ENCODE measurements at places on chromosomes 3 and 15.
A peak's percentile ranks its signal among the peaks of the same experiment; 100 is the strongest.

GRCh38 chr3:142947799-142948575 lies 15.5 kb downstream of the PAQR9 start:
- no peak for DNase-seq

DNA sequence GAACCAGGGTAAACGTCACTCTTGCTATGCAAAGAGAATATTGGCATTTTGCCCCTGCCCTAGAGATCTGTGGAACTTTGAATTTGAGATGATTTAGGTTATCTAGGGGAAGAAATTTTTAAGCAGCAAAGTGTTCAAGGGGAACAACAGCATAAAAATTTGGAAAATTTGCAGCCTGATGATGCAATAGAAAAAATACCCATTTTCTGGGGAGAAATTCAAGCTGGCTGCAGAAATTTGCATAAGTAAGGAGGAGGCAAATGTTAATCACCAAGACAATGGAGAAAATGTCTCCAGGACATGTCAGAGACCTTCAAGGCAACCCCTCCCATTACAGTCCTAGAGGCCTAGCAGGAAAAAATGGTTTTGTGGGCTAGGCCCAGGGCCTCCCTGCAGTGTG lies 4.4 kb upstream of the RPL32 start:
- no peak for DNase-seq

GRCh38 chr15:32643907-32644445 lies 2.5 kb downstream of the SCG5 start:
- DNase-seq = no peak

GRCh38 chr15:64635499-64636495 lies 139.6 kb downstream of the RBPMS2 start:
- no peak for DNase-seq

GRCh38 chr3:127374086-127375010 lies 86.5 kb upstream of the PRR20G start:
- no peak for DNase-seq

GRCh38 chr15:56672721-56673120 lies 60.6 kb downstream of the ZNF280D start:
- DNase-seq = no peak

DNA sequence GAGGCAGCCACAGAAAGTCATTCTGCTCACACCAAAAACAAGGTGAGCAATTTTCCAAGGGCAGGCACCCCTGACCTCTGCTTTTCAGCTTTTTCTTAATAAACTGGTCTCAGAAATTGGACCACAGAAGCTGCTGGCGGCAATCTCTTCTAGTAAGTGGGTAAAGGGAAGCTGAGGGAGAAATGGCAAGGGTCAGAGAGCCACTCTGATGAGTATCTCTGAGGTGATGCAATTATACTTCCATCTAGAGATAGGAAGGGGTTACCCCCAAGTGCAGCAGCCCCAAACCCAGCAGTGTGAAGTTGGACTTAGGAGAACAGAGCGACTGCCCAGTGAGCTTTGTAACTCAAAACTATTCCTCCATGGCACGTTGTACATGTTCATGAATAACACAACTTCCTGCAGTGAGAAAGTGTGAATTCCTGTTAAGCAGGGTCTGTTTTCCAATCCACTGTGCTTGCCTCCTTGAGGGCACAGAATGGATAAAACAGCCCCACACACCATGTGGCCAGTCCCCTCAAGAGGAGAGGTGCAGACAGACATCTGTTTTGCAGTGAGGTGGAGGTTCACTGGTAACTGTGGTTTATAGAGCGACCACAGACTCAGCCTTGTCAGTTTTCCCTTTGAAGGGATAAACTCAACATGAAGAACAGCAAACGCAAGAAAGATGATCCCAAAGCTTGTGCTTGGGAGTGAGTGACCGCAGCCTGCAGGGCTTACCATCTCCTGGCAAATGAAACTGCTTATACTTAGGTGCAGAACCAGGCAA lies 683.4 kb upstream of the CFAP20DC start:
- DNase-seq = no peak

DNA sequence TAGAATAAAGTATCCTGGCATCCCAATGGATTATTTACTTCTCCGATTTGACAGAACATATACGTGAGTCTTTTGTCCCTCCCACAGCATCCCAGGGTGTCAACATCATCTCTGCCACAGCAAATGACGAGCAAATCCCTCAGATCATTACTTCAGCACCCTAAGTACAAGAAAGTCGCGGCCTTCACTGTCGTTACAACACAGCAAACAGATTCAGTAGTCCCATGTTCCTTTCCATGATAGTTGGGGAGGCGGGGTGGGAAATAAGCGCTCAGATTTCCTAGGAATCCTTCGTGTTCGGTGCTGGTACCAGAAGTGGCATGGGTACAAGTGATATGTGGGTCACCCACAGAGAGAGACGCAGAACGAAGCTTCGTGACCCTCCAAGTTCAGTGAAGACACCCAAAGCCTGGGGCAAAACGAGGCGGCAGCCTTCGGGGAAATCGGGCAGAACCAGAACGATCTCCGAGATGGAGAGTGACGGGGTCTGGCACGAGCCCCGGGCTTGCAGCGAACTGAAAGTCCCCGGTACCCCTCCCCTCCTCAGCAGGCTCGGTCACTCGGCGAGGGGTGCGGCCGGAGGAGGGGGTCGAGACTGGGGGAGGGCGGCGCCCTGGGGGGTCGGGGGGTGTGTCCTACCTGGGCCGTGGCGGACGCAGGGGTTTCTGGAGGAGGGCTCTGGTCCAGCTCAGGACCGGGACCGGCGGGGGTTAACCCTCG lies 619 bp downstream of the TTBK2 start:
- no peak for DNase-seq

DNA sequence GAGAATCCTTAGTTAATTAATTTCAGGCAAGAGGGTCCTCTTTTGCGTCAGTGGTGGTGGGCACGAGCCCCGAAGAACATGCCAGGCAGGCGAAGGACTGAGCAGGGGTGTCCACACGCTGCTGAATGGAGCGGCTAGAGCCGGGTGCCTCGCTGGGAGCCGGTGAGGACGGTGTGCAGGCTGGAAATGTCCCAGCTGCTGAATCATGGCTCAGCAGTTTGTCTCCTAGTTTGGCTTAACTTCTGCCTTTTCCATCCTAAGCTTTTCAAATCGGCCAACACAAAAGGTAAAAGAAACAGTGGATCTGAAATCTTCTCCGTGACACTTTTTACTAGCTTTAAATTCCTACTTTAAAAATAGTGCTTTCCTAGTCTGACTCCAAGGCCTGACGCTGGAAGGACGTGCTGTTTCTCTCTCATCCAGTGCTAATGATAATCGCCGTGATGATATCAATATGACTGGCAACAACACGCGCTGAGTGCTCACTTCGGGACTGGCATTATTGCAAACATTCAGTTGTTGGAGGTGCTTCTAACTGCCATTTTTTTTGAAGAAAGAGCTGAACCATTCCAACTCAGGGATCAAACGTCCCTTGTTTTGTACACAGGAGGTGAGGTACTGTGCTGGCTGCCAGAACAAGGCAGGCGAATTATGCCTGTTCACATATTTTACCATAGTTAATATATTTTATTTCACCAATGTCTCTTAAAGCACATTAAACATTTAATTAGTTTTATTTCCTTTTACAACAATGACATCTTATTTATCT lies 19.8 kb downstream of the PCSK6 start:
- DNase-seq = no peak

DNA sequence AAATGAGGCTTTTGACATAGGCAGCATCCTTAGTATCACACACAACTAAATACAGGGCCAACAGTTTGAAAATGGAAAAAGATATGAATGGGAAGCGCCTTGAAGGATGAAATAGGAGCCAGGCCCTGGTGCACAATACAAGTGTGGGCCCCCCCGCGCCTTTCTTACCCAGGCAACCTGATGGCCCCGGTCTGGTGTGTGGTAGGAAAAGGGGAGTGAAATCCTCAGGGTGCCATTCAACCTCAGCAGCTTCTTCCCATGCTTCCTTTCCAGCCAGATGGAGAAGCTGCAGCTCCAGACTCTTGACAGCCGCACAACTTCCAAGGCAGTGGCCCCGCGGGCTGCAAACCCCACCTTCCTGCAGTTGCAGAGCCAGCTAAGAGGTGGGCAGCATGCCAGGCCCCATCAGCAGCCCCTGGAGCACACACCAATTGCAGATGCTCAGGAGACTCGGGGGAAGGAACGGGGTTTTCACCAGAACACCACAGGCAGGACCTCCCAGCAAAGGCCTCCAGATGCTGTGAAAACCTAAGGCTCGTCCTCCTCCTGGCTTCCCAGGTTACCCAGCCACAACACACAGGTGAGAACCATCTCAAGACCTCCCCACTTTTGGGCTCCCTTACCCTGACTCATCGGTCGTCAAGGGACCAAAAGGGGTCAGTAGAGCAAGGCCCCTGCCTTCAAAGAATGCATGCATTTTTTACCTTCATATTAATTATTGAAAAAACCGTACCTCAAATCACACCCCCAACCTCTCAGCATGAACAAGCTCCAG lies 101.6 kb downstream of the CPN2 start:
- DNase-seq = no peak

DNA sequence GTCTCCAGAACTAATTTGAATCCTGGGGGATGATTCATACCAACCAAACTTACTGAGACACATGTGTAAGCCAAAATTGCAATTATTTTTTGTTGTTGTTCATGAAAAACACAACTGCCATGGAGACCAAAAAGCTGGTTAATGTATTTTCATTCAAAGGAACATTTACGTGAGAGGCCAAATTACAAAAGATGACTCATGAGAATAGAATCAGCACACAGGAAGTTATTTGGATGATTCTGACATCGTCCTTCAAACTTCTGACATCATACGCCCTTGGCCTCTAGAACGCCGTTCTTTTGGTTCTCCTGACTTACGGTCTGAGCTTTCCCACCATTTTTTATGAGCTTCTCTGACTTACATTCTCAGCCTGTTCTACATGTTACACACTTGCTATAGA lies 3.0 kb upstream of the ZNF280D start:
- DNase-seq = no peak

- DNase-seq = no peak
These were observed 120.3 kb upstream of the ADAMTS9 start for GRCh38 chr3:64808061-64808460.

- peak; percentile 63 for DNase-seq
These were observed 61.3 kb upstream of the SLC6A6 start for GRCh38 chr3:14340960-14341708.

DNA sequence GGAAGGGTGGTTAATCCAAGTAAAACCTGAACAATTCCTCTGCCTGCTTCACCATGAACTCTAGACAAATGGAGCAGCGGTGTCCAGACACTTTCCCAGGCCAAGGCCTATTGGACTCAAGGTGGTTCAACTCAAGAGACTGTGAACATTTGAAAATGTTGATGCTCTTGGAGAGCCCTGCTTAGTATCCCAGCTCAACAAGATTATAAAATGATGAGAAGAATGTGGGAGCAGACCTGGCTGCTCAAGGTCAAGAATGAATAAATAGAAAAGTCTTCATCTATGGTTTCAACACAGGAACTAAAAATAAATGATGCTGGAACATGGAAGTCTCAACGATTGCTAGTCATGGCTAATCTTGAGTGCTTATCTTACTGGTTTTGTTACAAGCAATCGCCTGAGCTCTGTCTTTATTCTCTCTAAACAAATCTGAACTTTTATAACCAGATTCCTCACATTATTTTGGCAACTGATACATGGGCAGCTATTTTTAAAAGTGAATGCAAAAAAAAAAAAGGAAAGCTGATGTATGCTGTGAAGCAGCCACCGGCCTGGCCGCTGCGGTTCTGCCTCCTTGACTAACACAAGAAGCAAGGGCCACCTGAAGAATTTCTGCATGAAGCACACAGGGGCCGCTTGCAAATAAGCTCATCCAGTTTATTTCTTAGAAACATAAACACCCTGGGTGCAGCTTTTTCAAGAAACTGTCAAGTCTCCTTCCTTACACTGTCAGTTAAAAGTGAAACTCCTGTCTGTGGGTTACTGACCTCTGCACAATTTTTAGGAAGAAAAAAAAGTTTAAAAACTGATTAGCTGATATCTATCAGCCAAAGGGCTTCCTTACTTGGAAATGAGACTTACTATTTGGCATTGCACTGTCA lies 120.1 kb upstream of the ARHGEF3 start:
- DNase-seq = no peak

DNA sequence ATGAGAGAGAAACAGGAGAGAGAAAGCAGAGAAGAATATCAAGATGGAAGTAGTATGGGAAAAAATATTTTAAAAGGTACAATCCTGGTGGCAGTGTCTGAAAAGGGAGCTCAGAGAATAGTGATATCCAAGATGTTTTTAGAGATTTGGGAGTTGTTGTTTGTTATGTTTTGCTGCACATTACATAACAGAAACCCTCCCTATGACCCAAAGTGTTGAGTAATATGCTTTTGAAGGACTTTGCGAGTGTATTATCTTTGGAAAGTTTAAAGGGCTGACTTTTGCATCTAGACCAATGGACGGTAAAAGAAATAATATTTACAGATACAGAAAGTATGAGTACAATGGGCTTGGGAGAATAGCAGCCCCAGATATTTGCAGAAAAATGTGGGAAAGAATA lies 759.7 kb downstream of the NTRK3 start:
- no peak for DNase-seq

DNA sequence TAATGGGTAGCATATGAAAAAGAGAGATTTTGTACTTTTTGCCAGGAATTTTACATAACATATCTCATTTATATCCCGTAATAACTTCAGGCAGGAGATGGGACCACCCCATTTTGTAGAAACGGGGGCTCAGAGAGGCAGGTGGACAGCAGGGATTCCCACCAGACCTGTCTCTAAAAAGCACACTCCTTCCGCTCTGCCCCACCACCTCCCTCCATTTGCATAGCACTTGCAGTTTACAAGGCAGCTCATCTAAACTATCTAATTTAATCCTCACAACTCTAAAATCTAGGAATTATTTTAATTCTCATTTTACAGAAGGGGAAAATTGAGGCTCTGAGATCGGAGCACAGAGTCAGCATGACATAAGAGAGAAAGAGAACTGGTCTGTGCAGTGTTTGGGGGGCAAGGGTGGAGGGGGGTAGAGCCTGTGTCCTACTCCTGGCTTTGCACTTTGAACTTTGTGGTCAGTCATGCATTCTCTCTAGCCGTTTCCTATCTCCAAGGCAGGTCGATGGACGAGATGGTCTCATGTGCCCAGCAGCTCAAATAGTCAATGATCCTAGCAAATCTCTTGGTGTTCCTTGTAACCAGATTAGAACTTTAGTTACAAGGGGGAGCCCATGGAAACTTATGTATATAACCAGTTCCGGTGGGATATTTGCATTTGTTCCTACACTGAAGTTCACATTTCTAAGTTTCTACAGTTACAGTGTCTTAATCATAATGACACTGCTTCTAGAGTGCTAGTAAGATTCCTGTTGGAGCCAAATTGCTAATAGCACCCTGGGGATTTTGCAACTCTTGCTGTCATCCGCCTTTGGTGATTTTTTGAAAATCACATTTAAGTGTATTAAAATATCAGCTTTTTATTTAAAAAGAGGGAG lies 18.6 kb downstream of the CRYGS start:
- no peak for DNase-seq

- DNase-seq = no peak
These were observed 43.0 kb upstream of the USP3 start for GRCh38 chr15:63461230-63461985.

DNA sequence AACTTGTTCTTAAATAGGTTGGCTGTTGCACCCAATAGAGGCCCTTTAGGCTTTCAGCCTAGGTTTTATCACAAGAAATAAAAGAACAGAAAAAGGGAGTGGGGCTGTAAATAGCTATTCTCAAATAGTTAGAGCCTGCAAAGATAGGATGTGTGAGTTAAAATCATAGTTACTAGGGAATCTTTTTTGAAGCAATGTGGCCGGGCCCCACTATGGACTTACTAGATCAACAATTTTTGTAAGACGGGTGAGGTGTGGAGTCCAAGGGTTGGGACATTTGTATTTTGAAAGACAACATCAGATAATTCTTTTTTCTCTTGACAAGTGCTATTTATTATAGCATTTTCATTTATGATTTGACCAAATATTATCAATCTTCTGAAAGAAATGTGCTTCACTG lies 5.8 kb downstream of the NECTIN3 start:
- DNase-seq = no peak

- DNase-seq = no peak
These were observed 635.1 kb upstream of the MDFIC2 start for GRCh38 chr3:70947579-70947978.

Measured in breast epithelium (tissue), 4 donors.